ENCODE measurements at places on chromosomes 16 and 17.
A peak's percentile ranks its signal among the peaks of the same experiment; 100 is the strongest.

- no peak for DNase-seq
Measured at GRCh38 chr16:2821487-2822157, 4.6 kb downstream of the PRSS21 start.

GRCh38 chr17:45405250-45406086 lies 27.2 kb downstream of the ARHGAP27 start:
- no peak for DNase-seq

DNA sequence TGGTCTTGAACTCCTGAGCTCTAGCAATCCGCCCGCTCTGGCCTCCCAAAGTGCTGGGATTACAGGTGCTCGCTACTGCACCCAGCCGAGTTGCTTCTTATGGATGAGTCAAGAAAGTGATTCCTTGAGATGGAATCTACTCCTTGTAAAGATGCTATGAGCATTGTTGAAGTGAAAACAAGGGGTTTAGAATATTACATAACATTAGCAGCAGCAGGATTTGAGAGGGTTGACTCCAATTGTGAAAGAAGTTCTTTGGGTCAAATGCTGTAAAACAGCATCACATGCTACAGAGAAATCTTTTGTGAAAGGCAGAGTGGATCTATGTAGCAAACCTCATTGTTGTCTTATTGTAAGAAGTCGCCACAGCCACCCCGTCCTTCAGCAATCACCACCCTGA lies 72.7 kb downstream of the NT5M start:
- no peak for DNase-seq

DNA sequence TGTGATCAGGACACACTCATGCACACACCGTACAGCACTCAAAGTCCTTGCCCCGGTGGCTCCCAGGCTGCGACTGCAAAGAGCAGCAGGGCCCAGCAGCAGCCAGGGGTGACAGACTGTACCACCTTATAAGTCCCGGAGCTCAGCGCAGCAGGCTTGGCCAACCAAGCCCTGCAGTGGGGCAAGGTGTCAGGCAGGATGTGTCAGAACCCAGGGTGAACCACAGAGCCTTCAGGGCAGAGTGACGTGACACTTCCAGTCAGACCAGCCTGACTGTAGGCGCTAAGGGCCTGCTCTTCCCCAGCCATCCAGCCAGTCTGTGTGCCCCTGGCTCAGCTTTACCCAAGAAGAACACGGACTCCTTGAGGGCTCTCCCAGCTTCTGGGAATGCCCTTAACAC lies 204.1 kb downstream of the COPRS start:
- DNase-seq, result peak; percentile 95

Data from vagina (tissue), 2 donors.